ENCODE measurements at places on chromosomes 7 and 10. TPM values are rescaled to one million over a fixed set of nuclear protein-coding genes. Genes with fewer than 3 reads are reported as not detected.
A peak's percentile ranks its signal among the peaks of the same experiment; 100 is the strongest.

SPDYE11 gene
- total RNA-seq, result not detected

PLXNA4 gene
- total RNA-seq, result not detected

BAG3 gene
- total RNA-seq, result 4.2 TPM

- no peak for DNase-seq
Observed at GRCh38 chr7:33706186-33706585, 199.2 kb upstream of the BMPER start.

GRCh38 chr10:33746836-33747268 is 412.4 kb upstream of the NRP1 start:
- no peak for DNase-seq

GRCh38 chr7:67625257-67625737 is 628.7 kb downstream of the TYW1 start:
- DNase-seq, result peak; percentile 27

- no peak for DNase-seq
Observed at GRCh38 chr10:88989824-88990383, 694 bp upstream of the FAS start.

DNA sequence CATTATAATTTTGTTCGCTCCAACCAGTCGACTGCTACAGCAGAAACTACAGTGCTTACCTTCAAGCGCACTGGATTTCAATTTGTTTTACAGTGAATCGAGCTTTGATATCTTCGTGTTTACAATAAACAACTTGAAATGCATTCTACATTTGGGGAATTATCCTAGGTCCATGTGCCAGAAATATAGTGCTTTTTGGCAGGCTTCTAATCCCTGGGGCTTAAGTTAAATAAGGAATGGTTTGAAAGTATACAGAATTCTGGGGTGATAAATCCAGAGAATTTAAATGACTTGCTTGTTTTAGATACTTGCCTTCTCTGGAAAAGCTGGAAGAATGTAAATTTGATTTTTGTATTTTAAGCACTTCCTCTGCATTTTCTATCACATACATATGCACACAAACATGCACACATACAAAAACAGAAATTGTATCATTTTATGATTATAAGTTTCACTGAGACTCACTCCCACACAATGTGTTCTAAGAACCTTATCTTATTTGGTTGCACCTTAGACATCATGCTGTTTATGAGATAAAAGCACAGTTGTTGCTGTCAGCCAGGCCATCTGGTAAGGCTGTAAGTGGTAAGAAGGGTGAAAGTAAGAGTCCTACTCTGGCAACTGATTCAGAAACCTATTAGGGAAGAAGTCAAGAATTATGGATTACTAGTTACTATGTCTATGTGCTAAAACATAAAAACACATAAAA is 347.2 kb upstream of the KCND2 start:
- DNase-seq, result no peak
